Fibroblast of skin of left biceps (primary cell): ENCODE measurements at places on chromosomes 6 and 20.

- DNase-seq, result peak; percentile 50
Measured at GRCh38 chr6:16135066-16135465, 6.2 kb downstream of the MYLIP start.

GRCh38 chr6:36442671-36443470, at the start of the genes KCTD20 and PXT1:
Gene KCTD20 (plus strand): TSS chr6:36443000. CDS start chr6:36470098, 27,098 bp downstream.
Gene PXT1 (minus strand): TSS chr6:36442854. CDS start chr6:36426082, 16,772 bp downstream.
- DNase-seq, result peak; percentile 67

DNA sequence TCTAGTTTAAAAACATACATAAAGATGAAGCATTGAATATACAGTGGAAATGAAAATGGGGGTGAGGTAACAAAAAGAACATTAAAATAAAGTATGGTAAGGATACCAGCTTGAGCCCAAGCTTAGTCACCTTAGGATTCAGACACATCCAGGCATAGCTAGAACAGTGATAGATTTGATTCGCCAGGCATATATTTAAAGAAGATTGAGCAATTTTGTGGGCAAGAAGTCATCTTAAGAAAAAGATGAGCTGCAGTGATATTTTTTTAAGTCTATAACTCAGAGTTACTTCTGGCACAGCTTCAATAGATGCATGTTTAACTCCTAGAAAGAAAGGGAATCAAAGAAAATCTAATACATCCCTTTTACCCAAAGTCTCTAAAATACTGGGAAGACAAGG, 97.9 kb downstream of the BMP5 start:
- DNase-seq, result no peak

GRCh38 chr6:18601516-18602020, 214.4 kb downstream of the RNF144B start:
- DNase-seq, result no peak

GRCh38 chr6:36848658-36849441, 9.6 kb upstream of the CPNE5 start:
- no peak for DNase-seq

DNA sequence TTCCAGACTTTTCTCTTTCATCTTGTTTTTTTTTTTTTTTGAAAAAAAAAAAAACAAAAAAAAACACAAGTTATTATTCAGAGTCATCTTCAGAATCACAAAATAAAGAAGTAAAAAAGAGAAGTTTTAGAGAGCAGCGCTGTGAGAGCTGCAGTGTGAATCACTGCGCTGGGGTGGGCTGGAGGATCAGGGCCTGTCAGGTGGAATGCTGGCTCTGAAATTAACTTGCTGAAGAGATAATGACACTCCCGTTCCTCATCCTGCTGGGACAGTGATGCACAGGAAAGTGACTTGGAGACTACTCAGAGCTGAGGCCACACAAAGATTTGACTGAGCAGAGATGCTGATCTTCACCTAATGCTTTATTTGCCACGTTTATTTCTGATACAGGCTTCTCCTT, 42.7 kb upstream of the CLDN20 start:
- no peak for DNase-seq

DNA sequence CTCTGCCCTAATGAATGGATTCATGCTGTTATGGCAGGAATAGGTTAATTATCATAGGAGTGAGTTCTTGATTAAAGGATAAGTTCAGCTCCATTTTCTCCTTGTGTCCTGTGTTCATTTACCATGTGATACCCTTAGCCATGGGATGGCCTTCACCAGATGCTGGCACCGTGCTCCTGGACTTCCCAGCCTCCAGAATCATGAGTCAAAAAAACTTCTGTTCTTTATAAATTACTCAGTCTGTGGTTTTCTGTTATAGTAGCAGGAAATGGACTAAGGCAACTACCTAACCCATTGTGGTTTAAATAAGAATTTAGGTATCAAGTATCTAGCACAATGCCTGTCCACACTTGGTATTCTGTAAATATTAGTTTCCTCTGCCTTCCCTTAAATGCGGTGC, 223.5 kb downstream of the MEI4 start:
- no peak for DNase-seq

DNA sequence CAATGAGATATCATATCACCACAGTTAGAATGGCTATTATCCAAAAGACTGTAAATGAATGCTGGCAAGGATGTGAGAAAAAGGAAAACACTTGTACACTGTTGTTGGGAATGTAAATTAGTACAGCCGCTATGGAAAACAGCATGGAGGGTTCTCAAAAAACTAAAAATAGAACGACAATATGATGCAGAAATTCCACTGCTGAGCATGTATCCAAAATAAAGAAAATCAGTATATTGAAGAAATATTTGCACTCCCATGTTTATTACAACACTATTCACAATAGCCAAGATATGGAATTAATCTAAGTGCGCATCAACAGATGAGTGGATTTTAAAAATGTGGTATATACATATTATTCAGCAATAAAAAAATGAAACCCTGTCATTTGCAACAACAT, 898.9 kb upstream of the MAN1A1 start:
- no peak for DNase-seq

DNA sequence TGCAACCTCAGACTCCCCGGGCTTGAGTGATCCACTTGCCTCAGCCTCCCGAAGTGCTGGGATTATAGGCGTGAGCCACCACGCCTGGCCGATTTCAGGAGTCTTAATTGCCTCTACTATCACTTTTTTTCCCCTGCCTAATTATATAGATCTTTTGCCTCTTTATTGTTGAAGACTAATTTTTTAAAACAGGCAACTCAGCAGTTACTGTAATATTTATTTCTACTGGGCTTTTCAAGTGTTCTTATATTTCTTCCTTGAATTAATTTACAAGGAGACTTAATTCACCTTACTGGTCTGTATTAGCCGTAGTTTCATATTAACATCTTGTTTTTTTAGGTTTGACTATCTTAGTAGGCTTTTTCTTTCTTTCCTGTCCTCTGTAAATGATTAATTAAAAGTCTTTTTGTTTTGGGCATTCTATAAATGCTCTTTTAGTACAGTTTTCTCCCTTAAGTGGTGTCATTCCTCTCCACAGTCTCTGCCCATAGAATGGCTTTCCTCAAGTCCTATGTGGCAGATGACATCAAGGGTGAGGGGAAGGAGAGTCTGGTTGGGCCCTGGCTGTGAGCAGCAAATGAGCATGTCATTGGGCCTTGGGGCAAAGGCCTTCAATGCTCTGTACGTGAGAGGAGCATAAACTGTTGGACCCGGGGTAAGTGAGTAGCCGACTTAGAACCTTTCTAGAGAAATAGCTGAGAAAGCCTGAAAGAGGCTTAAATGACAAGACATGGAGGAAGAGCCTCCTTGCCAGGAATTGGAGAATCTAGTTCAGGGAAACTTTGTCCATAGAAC, 36.0 kb downstream of the ANKS1A start:
- no peak for DNase-seq

DNA sequence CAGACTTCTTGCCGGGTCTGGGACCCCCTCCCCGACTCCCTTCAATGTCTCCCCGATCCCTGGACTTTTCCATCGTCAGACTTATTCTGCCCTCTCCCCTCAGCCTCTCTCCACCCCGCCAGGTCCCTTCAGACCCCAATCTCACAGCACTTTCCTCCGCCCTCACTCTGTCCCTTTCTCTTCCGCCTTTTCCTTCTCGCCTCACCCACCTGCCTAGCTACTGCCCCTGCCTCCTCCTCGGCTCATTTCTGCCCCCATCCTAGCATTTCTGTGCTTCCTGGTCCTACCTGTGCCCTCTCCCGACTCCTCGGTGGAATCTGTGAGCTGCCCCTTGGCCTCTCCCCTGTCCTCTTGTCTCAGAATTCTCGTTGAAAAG, 616 bp downstream of the CHMP4B start:
- DNase-seq, result no peak

DNA sequence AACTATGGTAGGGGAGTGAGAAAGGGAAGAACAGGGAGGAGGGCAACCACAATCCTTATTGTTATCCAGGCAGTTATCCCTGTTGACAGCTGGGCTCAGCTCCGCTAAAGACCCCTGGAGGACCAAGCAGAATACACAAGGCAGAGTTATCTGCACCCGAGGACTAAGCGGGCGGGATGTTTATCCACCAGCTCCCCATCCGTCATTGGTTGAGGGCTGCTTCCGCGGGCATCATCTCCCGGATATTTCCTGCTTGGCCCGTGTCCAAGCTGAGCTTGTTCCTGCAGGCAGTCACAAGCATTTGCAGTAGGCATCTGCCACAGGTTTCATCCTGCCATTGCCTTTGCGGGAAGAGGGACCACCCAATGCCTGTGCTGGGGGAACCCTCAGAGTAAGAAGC, 102.1 kb downstream of the DLGAP4 start:
- DNase-seq, result no peak

- no peak for DNase-seq
Measured at GRCh38 chr6:45651301-45651700, 273.6 kb upstream of the SUPT3H start.

GRCh38 chr6:20379231-20379630, 22.4 kb upstream of the E2F3 start:
- DNase-seq, result no peak

DNA sequence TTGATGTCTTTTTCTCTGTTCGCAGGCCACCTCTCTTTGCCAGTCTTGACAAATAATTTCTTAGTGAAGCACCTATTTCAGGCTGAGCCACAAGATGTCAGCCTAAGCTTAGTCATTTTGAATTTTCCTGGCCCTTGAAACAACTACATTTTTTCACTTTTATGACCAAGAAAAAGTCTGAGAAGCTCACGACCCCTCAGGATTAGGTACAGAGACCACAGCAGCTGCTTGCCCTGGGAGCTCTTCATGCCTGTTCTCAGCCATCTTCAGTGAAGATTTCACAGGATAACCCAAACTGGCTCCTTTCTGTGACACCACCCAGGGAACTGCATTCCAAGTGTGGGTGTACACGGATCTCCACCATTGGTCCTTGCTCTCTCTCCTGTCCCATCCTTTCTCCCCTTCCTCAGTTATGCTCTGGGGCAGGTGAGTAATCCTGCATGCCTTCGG, 38.4 kb upstream of the SPTLC3 start:
- DNase-seq, result no peak

- no peak for DNase-seq
Measured at GRCh38 chr6:50861692-50862091, 43.0 kb downstream of the TFAP2B start.

DNA sequence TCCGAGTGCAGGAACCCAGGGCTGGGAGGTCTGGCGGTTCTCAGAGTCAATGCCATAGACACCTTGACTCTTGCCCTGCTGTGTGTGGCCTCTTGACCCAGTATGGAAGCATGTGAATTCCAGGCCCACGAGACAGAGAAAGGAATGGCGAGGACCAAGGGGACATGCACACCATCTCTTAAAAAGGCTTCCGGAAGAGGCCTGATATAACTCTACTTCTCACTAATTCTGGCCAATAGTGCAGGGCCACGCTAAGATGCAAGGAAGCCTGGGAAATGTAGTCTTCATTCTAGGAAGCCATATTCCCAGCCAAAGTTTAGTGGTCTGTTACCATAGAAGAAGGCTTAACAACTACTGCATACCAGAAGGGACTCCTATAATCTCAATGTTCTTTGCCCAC, 177.0 kb upstream of the KCNG1 start:
- DNase-seq, result no peak

DNA sequence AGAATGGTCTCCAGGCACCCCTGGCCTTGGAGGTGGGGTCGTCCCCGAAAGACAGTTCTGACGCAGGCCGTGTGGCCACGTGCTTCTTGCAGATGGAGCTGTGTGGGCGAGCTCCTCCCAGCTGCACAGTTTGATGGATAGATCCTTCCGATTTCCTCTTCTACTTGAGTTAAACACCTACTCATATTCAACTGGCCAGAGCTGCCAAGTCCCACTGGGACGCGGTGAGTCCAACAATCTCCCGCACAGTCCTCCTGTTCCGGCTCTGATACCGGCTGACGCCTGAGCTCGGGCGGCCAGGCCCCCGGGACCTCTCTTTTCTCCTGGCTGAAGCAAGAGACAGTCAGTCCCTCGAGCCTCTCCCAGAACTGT, 57.9 kb upstream of the DACT2 start:
- DNase-seq, result no peak

GRCh38 chr6:158358450-158359077, 46.3 kb downstream of the TULP4 start:
- DNase-seq, result no peak

DNA sequence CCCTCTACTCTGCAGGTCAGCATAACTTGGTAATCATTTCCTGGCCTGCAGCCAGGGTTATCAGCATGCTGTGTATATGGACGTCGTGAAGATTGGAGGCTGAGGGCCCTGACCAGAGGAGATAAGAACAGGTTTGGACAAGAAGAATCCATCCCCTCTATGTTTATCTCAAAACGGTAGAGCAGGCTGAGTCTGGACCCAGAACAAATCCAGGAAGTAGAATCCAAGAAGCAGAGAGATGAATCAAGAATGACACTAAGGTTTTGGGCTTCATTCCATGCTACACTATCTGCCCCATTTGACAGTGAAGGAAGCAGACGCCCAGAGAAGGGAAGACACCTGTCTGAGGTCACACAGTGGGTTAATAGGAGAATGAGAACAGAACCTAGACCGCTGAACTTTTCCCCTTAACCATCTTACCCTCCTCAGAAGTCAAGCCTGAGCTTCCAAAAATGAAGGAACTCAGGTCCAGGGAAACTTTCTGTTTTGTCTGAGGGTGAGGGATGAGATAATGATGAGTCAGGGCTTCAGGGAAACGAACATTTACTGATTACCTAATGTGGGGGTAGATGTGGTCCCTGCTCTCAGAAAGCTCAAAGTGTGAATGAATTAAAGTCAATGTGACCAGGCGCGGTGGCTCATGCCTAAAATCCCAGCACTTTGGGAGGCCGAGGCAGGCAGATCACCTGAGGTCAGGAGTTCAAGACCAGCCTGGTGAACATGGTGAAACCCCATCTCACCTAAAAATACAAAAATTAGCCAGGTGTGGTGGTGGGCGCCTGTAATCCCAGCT, 9.4 kb upstream of the COMMD7 start:
- DNase-seq, result no peak

- no peak for DNase-seq
Measured at GRCh38 chr6:11609324-11610071, 71.9 kb downstream of the TMEM170B start.

DNA sequence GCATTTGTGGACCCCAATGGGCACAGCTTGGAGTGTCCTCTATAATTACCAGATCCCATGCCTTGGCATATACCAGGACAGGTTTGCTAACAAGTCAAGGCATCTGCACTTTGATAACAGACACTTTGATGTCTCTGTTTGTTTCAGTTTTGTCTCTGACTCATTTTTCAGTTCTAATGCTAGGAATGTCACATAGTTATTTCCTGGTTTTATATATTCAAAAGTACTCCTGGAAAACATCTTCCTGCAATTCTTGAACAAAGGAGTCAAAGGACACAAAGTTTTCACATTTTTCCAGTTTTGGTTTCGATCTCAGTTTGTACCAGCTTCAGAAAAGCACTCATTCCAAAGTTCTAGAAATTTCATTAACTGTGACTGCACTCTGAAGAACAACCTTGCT, 188.1 kb downstream of the FOXC1 start:
- no peak for DNase-seq

- DNase-seq, result no peak
Measured at GRCh38 chr20:43787937-43788336, 61.1 kb upstream of the GTSF1L start.

DNA sequence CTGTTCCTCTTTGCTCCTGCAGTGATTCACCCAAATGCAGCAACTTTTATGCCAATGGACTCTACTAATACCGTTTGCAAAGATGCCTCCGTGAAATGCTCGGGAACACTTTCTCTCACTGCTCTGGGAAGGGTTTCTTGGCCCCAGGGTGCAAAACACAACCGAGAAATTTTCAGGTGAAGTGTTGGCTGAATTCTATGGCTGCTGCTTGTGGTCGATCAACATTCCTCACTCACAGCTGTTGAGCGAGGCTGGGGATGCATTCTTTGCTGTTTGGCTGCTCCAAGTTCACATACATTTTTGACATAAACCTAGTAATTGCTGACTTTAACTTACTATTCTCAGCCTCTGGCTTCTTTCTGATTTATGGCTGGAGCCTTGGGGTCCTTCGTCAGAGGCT, 342.0 kb upstream of the CHD6 start:
- no peak for DNase-seq

GRCh38 chr20:2972126-2972525, 71.3 kb upstream of the GNRH2 start:
- DNase-seq, result no peak
